GDM1 (cell line): ENCODE measurements at places on chromosomes 4 and X.

GRCh38 chr4:183255487-183255886, 64.6 kb downstream of the CLDN22 start:
- DNase-seq, result no peak

DNA sequence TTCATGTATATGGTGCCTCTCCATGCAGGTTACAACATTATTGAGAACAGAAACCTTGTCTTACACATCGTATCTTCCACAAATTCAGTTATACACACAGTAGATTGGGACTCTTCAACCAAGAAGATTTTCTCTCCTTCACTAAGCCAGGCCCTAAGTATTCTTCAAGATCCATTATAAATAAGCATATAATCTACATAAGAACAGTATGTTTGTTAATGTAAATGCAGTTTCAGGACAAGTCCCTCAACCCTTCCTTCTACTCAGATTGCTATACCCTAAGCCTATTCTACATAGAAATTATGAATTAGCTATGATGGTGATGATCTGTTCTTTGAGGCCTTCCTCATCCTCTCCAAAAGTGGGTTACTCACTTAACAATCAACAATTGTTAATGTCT, 41.2 kb downstream of the COL4A6 start:
- no peak for DNase-seq

DNA sequence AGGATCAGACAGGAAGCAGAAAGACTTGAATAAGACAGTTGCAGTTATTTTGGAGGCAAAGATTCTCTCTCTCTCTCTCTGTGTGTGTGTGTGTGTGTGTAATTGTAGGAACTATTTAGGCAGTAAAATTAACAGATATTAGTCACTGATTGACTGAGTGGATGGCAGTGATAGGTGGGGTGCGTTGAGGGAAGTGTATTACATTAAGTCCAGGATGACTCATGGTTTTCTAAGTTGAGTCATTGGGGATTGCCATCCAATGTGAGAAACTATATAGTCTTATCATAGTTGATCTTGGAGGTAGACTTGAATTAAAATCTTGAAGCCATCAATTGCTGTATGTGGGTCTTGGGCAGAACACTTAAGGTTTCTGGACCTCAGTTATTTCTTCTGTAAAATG, 75.4 kb downstream of the AR start:
- no peak for DNase-seq

DNA sequence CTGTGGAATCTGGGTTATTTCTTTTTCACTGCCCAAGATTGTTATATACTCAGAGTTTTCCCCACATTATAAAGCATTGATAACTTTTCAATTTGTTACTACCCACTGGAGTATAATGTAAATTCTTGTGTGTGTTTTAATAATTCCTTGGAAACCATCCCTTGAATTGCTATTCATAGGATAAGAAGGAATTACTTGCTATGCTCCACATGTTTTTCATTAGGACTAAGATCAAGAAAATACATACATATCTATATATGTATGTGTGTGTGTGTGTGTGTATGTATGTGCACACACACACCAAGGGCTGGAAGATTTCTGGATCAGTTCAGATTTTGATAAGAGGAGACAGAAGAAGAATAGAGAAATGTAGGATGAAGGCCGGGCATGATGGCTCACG, 206.4 kb upstream of the JADE1 start:
- DNase-seq, result no peak

- no peak for DNase-seq
Measured at GRCh38 chr4:164621886-164622521, 131.9 kb upstream of the SMIM31 start.

DNA sequence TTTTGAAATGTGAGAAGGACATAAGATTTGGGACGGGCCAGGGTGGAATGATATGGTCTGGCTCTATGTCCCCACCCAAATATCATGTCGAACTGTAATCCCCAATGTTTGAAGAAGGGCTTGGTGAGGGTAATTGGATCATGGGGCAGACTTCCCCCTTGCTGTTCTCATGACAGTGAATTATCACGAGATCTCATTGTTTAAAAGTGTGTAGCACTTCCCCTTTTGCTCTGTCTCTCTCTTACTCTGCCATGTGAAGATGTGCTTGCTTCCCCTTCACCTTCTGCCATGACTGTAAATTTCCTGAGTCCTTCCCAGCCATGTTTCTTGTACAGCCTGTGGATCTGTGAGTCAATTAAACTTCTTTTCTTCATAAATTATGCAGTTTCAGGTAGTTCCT, 17.5 kb downstream of the MTMR8 start:
- no peak for DNase-seq

- DNase-seq, result no peak
Measured at GRCh38 chr4:186642998-186643397, 80.7 kb downstream of the FAT1 start.

DNA sequence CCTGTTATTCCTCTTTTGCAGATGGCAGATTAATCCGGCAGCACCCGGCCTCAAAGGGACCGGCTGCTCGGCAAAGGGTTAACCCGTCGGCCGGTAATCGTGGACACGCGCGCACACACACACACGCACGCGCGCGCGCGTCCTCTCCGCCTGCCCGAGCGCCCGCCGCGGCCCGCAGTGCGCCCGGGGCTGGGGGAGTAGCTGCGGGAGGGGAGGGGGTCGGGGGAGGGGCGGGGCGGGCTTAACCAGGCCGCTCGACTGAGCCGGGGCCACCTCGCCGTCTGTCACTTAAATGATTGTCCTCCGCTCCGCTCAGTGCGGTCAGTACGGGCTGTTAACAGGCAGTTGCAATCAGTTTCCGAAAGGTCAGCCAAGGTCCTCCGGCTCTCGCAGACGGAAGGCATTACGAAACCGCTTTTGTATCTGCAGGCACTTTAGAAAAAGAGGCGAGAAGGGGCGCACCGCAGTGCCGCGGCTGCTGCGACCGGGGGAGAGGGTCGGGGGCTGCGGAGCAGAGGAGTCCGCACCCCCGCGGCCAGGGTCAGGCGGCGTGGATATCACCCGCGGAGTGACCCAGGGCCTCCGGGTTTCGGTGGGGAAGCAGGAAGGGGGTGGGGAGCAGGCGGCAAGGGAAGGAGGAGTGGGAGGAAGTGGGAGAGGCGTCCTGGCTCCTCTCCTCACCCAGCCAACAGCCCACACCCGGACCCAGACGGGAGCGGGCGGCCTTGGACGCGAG, 57.3 kb upstream of the BCOR start:
- DNase-seq, result peak; percentile 13

GRCh38 chr4:184166736-184167135, 50.9 kb downstream of the ENPP6 start:
- DNase-seq, result no peak

- DNase-seq, result no peak
Measured at GRCh38 chr4:165635381-165635780, 237.7 kb upstream of the TLL1 start.

- DNase-seq, result no peak
Measured at GRCh38 chrX:275476-275966, 5.7 kb upstream of the PLCXD1 start.

- DNase-seq, result no peak
Measured at GRCh38 chr4:67886281-67886680, 2.5 kb upstream of the TMPRSS11D start.

- DNase-seq, result no peak
Measured at GRCh38 chrX:9528498-9528897, 63.6 kb downstream of the TBL1X start.

DNA sequence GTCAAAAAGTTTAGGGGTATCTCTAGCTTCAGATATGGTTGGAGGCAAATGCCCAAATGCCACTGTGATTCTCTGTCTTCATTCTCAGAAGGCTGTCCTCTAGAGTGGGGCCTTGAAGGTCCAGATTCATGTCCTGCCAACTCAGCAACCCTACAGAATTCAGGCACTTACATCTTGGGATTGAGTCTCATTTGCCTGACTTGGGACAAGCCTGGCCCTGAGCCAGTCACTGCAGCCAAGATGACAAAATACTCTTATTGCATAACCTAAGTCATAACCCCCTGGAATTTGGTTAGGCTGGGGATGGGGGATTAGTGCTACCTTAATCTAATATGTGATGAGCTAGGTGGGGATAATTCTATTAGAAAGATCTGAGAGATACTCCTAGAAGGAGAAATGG, 100.5 kb downstream of the AREG start:
- no peak for DNase-seq

DNA sequence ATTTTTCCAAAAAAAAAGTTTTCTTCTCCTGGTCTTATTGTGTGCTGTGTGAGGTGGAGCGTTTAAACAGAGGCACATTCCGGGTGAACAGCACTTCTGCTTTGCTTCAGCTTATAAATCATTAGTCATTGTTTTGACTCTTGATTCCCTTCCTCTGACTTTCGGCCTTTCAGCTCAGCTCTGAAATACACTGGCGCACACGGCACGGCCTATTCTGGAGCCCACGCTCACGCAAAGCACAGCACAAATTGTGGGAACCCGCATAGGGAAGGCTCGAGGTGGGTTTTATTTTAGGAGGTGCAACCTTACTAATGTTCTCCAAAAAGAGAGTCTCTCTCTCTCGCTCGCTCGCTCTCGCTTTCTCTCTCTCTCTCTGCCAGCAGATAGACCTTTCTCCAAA, 4.0 kb downstream of the POU3F4 start:
- peak; percentile 3 for DNase-seq

- no peak for DNase-seq
Measured at GRCh38 chr4:23371533-23371932, 518.3 kb downstream of the PPARGC1A start.

- DNase-seq, result no peak
Measured at GRCh38 chr4:21811565-21811964, 137.0 kb downstream of the KCNIP4 start.

DNA sequence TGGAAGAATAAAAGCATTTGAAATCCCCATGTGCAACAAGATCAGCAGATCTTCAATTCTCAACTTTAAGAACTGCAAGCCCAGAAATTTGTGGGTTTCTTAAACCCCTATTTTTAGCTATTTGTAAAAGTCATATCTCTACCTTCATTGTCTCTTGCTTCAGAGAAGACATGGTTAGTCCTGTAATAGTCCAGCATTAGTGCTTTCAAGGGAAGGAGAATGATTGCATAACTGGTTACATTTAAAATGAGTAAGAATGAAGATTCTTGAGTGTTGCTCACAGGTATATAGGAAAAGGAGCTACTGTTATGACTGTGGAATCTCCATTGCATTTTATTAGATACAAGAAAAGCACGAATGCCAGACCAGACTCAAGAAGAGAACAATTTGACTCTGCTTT, 84.0 kb downstream of the CCSER1 start:
- DNase-seq, result no peak

GRCh38 chr4:105050896-105051295, 95.8 kb upstream of the TET2 start:
- no peak for DNase-seq

- DNase-seq, result no peak
Measured at GRCh38 chr4:47711183-47711582, 126.7 kb downstream of the CORIN start.

GRCh38 chr4:5371415-5372190, 320.3 kb downstream of the STK32B start:
- no peak for DNase-seq

GRCh38 chr4:15956179-15956850, 6.7 kb downstream of the FGFBP2 start:
- DNase-seq, result peak; percentile 55

- DNase-seq, result no peak
Measured at GRCh38 chrX:120727911-120728310, 98.1 kb upstream of the C1GALT1C1 start.

- DNase-seq, result no peak
Measured at GRCh38 chr4:157291071-157291470, 70.5 kb downstream of the GRIA2 start.

DNA sequence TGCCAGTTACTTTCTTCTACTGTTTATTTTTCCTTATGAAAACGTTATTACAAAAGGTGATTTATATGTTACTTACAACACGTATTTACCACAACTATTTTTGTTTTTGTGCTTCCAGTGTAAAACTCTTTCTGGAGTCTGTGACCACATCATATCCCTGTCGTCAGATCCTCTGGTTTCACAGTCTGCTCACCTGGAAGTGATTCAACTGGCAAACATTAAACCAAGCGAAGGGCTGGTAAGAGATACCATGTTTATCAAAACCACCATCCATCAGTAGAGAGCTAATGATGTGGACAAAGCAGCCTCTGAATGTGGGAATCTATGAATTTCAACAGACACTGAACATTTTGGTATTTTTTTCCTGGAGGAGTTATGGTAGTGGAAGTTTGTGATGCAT, 116.1 kb downstream of the CNKSR2 start:
- DNase-seq, result no peak

DNA sequence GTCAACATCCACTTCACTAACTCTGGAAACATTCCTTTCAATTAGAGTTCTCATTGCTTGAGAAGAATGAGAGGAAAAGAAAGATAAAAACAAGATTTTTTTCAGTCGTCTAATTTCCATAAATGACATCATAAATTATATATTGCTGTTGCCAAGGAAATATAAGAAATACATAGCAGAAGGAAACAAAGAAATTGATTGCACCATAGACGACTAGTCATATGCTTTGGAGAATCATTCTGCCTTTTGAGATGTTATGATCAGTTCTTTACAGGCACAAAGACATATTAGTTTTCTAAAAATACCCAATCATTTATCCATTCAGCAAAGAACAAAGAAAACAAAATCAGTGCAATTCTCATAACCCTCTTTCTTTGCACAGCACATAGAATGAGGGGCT, 672 bp upstream of the C1QTNF7 start:
- no peak for DNase-seq

GRCh38 chr4:87716371-87717265, 66.5 kb downstream of the DMP1 start:
- no peak for DNase-seq

DNA sequence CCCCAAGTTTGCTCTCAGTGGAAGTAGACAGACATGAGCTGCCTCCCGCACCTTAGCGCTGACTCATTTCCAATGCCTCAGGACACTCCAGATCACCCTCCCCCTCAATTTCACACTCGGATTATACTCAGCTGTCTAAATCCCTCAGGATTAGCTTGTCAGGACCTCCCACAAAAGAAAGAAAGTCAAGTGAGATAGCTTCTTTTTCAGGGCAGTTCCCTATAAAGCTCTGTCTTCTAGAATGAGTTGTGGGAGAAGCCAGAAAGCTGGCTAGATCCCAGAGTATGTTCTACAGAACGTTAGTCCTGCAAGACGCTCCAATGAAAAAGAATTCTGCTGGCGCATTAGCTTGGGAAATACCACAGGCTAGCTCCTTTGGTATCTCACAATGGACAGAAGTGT, 51.2 kb upstream of the MTNR1A start:
- DNase-seq, result no peak

GRCh38 chrX:13115146-13115855, 70.9 kb upstream of the FAM9C start:
- no peak for DNase-seq

- DNase-seq, result no peak
Measured at GRCh38 chrX:130825525-130825924, 77.5 kb downstream of the ENOX2 start.

DNA sequence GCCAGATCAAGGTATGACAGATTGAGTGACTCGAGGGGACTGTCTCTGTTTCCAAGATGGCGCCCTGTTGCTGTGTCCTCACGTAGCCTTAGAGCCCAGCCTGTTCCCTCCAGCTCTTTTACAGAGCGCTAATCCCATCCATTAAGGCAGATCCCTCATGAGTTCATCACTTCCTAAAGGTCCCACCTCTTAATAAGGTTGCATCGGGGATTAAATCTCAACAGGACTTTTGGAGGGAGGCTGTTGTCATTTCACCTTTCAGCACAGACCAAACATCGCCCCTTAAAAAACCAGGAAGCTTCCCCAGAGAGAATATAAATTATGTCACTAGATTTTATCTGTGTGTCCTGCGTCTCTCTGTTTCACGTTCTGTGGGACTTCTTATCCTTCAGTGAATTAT, 32.6 kb upstream of the DHRSX start:
- DNase-seq, result no peak

GRCh38 chrX:145817331-145818185, at the start of gene SLITRK2:
Gene SLITRK2, plus strand, starts transcription at chrX:145817829. Its CDS starts 4,597 bp downstream, at chrX:145822426.
- DNase-seq, result no peak

- peak; percentile 44 for DNase-seq
Measured at GRCh38 chr4:112296949-112297880, at the start of gene ALPK1. Gene ALPK1, plus strand, starts transcription at chr4:112297369.
